Ecto neural progenitor cell (in vitro differentiated cells): ENCODE measurements at places on chromosomes 5 and 9.
A peak's percentile ranks its signal among the peaks of the same experiment; 100 is the strongest.

DNA sequence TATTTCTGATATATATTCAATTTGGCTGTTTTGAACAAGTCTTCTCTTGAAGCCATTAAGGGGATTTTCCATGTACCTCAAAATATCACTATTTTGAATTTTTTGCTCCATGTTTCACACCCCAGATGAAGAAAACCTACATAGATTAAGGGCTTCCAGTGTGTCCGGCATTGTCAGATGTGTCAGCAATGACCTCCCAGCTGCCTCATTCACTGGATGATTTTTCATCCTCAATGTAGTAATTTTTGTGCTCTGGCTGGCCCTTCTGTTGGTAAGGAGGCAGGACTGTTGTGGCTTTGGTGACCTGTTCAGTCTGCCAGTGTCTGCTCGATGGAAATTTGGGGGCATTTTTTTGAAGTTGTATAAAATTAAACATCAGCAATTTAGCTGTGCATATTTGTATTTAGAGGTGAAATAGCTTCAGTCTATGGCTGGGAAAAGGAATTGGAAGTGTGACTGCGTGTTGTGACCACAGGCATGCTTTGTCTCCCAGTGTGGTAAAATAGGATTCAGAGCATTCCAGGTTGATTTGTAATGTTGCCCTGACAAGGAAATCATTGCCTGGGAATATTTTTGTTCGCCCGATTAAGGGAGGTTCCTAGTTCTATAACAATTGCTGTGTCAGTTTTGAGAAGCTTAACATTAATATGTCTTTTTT is 312.4 kb downstream of the ARHGEF28 start:
- DNase-seq = no peak

- DNase-seq = no peak
Observed at GRCh38 chr9:133494636-133495326, 15.9 kb upstream of the SLC2A6 start.

- peak; percentile 82 for DNase-seq
Observed at GRCh38 chr9:21801683-21802417, 586 bp upstream of the MTAP start.

DNA sequence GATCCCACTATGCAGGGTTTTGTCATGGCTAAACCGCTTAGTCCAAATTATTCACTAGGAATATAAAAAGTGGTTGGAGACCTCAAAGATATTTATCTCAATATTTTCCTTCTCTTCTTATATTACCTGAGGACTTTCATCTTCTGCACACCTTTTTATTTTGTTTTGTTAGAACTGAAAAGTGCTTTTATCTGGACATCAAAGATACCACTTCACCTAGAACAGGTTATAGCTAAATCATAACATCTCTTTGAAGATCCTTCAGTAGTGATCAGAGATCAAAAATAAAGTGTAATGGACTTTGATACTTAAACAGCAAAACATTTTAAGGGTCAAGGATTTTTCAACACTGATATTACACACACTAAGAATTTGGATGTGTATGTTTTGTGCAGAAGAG is 160.2 kb downstream of the MCTP1 start:
- no peak for DNase-seq
